Small intestine (tissue), 16 donors: ENCODE measurements at places on chromosomes 1 and 21. TPM values are rescaled to one million over a fixed set of nuclear protein-coding genes. Genes with fewer than 3 reads are reported as not detected.

DNA sequence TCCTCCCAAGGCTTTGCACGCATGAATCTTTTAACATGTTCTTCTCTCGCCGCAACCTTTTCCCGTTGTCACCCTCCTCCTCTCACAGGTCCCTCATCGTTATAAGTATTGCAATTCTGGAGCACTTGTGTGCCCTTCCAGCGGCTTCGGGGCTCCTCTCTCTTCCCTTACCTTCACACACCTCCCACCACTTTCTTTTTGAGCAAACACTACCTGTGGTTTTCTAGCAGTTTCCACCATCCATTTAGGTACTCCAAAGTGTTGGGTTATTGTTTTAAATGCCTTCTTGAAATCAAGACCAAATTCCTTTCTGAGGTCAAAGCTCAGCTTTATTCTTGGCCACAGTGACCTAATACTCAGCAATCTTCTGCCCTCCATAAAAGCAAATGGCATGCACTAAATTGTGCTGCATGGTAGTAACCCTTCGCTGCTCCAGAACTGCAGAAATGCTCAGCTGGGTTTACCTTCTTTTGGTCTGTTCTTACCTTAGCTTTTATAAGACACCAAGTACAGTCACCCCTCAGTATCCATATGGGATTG, 472.4 kb downstream of the SETD4 start:
- peaks cover 2% of the 10 kb centered on the region for H3K27me3 ChIP-seq
- H3K36me3 ChIP-seq = no peaks in the 10 kb centered on the region
- H3K4me1 ChIP-seq = no peaks in the 10 kb centered on the region
- DNase-seq = peak; percentile 41
- no peak overlapping the region for H3K4me3 ChIP-seq

DNA sequence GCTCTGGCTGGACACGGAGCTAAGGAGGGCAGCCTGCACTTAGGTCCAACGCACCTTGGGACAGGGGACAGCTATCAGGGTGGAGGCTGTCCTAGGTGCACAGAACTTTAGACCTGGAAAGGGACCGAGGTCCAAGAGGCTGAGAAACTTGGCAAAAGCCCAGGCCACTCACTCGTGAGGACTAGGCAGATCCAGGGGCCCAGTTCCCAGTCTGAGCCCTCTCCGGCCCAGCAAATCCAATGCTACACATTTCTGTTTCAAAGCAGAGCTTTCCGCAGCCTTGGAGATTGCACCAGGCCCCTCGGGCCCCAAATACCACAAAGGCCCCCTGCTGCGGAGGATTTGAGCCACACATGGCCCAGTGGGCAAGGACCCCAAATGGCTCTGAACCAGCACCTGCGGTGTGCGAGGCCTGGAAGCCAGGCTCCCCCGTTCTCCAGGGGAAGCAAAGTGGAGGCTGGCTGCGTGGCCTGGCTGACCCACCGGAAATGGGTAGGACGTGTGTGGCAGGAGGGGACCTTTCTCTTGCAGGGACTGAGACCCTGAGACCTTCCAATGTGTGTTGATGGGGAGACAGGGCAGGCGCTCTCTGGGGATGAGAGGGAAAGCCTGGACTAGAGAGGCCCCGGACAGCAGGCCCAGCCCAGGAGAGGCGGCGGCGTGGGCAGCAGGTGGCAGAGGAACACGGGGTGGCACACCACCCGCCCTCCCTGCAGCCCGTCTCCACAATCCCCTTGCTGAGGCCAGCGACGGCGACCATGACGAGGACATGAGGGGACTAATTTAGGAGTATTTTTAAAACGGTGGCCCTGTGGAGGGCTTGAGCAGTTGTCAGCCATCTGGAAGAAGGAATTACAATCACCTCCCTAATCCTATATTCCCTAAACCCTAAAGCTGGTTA, 118.7 kb downstream of the CASZ1 start:
- DNase-seq = peak; percentile 93
- H3K27ac ChIP-seq = peak overlapping the region; percentile 83
- no peak overlapping the region for H3K4me3 ChIP-seq
- peaks cover 7% of the 10 kb centered on the region for H3K4me1 ChIP-seq

GRCh38 chr1:213192026-213192425, 141.0 kb downstream of the RPS6KC1 start:
- no peak for DNase-seq
- no peaks in the 10 kb centered on the region for H3K27me3 ChIP-seq
- no peaks in the 10 kb centered on the region for H3K4me1 ChIP-seq
- no peak overlapping the region for H3K4me3 ChIP-seq
- no peak overlapping the region for H3K27ac ChIP-seq
- no peaks in the 10 kb centered on the region for H3K36me3 ChIP-seq

- H3K27ac ChIP-seq = no peak overlapping the region
- no peaks in the 10 kb centered on the region for H3K27me3 ChIP-seq
- no peaks in the 10 kb centered on the region for H3K4me1 ChIP-seq
- no peaks in the 10 kb centered on the region for H3K36me3 ChIP-seq
- H3K4me3 ChIP-seq = no peak overlapping the region
- DNase-seq = no peak
Measured at GRCh38 chr1:35659589-35659988, 18.3 kb upstream of the PSMB2 start.

S100A9 gene
- polyA plus RNA-seq = 107 TPM

CACNA1E gene
- 0.07 TPM for polyA plus RNA-seq

LSM10 gene
- 24.9 TPM for polyA plus RNA-seq

GRCh38 chr1:12596007-12596821, 21.8 kb downstream of the DHRS3 start:
- DNase-seq = peak; percentile 70
- H3K27ac ChIP-seq = peak overlapping the region; percentile 92
- peaks cover 52% of the 10 kb centered on the region for H3K4me1 ChIP-seq
- H3K4me3 ChIP-seq = peak overlapping the region; percentile 31
- no peaks in the 10 kb centered on the region for H3K36me3 ChIP-seq
- no peaks in the 10 kb centered on the region for H3K27me3 ChIP-seq
